ENCODE measurements at places on chromosomes 3 and 15.
A peak's percentile ranks its signal among the peaks of the same experiment; 100 is the strongest.

GRCh38 chr15:31528846-31529245 is 202.2 kb downstream of the KLF13 start:
- H3K36me3 ChIP-seq: no peaks in the 10 kb centered on the region
- no peak overlapping the region for H3K4me3 ChIP-seq
- H3K27ac ChIP-seq: no peak overlapping the region

DNA sequence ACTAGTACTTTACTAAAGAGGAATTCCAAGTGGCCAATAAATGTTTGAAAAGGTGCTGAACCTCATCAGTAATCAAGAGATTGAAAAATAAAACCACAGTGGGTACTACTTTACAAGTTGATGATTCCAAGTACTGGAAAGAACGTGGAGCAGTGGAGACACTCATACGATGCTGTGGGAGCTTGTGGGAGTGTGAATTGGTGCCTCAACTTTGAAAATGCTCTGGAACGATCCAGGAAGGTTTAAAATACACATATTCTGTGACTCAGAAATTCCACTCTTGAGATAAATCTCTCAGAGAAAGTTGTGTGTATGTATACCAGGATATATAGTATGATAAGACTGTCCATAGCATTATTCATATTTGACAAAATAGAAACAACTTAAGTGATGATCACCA is 9.3 kb downstream of the LRCH3 start:
- H3K4me1 ChIP-seq: peaks cover 60% of the 10 kb centered on the region
- peaks cover 9% of the 10 kb centered on the region for H3K36me3 ChIP-seq
- DNase-seq: no peak
- no peak overlapping the region for H3K27ac ChIP-seq
- H3K27me3 ChIP-seq: no peaks in the 10 kb centered on the region

- H3K27ac ChIP-seq: no peak overlapping the region
- no peak overlapping the region for H3K4me3 ChIP-seq
- no peaks in the 10 kb centered on the region for H3K4me1 ChIP-seq
Observed at GRCh38 chr3:134427400-134428111, 53.3 kb upstream of the AMOTL2 start.

- no peaks in the 10 kb centered on the region for H3K27me3 ChIP-seq
- H3K36me3 ChIP-seq: peaks cover 2% of the 10 kb centered on the region
- H3K27ac ChIP-seq: peak overlapping the region; percentile 46
- H3K4me3 ChIP-seq: no peak overlapping the region
- no peak for DNase-seq
Observed at GRCh38 chr15:56963126-56963525, 44.7 kb downstream of the TCF12 start.

GRCh38 chr3:49780080-49780974 is 6.0 kb downstream of the IP6K1 start:
- H3K27ac ChIP-seq: peak overlapping the region; percentile 50
- DNase-seq: no peak
- no peaks in the 10 kb centered on the region for H3K27me3 ChIP-seq

DNA sequence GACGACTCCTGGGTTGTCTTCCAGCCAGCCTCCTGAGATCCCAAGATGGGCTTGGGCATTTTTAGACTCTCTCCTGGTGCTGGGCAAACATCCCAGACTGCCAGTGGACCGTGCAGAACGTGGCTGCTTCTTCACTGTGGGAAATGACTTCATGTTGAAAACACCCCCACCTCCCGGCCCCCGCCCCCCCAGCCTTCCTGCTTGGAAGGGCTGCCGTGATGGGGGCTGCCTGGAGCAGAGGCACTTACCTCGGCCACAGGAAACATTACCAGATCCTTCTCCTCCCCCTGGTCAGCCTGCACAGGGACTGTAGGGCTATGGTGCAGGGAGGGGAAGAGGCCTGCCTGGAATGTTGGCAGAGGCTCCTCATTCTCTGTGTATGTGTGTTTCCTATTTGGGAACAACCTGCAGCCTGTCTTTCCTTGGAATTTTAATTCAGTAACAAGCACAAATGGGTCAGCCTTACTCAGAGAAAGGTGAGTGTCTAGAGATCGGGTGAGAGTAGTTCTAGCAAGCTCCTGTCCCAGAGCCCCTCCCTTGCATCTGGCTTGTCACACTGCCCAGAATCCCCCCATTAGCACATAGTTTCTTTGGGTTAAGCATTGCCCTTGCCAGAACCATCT is 90.8 kb downstream of the ANP32A start:
- no peaks in the 10 kb centered on the region for H3K36me3 ChIP-seq
- DNase-seq: no peak
- peaks cover 5% of the 10 kb centered on the region for H3K4me1 ChIP-seq
- no peak overlapping the region for H3K27ac ChIP-seq
- H3K4me3 ChIP-seq: no peak overlapping the region
- no peaks in the 10 kb centered on the region for H3K27me3 ChIP-seq

DNA sequence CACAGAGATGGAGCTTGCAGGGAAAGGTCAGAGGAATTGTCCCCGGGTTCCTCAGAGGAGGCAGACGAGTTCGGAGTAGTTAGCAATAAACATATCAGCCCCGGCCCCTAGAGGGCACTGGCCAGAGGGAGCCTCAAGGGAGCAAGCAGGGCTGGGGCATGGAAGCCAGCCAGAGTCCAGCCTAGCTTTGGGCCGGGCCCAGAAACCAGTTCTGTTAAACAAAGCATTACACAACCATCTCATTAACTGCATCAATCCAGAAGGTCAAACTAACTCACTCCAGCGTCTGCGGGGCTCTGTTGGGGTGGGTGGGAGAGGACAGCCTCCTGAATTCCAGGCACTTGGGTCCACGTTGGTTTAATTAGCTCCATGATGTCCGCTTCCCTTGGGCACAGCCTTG is 41.0 kb upstream of the IREB2 start:
- H3K4me1 ChIP-seq: no peaks in the 10 kb centered on the region
- H3K27me3 ChIP-seq: peaks cover 5% of the 10 kb centered on the region
- H3K4me3 ChIP-seq: no peak overlapping the region
- DNase-seq: no peak
- H3K27ac ChIP-seq: no peak overlapping the region

DNA sequence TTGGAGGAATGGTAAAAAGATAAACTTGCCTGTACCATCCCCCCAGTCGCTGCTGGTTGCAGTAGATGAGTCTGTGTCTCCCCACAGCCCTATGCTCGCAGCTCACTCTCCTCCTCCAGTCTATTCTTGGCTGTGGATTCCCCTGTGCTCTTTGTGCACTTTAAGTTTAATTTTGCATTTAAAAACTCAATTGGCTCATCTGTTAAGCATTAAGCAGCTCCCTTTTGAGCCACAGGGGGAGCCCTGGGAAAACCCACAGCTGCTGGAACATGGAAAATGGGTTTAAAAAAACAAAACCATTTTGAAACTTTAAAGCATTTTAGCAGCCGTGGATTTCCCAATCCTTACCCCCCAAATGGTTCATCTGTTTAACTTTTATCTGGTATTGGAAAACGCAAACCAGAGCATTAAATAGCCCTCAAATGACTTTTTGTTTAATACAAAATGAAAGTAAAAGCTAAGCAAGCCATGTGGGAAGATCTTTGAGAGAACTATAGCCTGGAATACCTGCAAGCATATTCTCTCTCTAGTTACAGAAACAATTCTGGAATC is 536.9 kb downstream of the ZIC1 start:
- no peaks in the 10 kb centered on the region for H3K27me3 ChIP-seq
- no peaks in the 10 kb centered on the region for H3K4me1 ChIP-seq
- no peak overlapping the region for H3K27ac ChIP-seq
- no peak for DNase-seq

DNA sequence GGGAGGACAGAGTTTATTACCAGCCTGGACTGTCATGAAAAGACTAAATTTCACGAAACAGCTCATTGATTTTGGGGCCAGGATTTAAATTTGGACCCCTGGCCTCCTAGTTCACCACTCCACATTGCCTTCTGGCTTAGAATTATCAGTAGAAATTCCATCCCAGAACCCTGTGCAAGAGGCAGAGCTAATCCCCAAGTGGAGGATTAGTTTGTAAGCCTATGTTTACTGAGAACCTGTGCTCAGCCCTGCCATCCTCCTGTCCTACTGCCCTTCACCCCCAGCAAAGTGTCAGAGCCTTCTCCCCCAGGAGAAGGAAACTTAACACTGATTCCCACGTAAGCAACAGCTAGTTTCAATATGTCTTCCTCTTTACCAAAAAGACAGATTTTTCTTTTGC is 99.4 kb downstream of the SST start:
- no peak for DNase-seq
- H3K36me3 ChIP-seq: no peaks in the 10 kb centered on the region
- H3K4me3 ChIP-seq: no peak overlapping the region
- no peak overlapping the region for H3K27ac ChIP-seq
- peaks cover 33% of the 10 kb centered on the region for H3K27me3 ChIP-seq
- H3K4me1 ChIP-seq: no peaks in the 10 kb centered on the region

- peaks cover 1% of the 10 kb centered on the region for H3K36me3 ChIP-seq
- no peak for DNase-seq
- no peak overlapping the region for H3K27ac ChIP-seq
- H3K4me3 ChIP-seq: no peak overlapping the region
Observed at GRCh38 chr3:128462931-128463330, 3.8 kb downstream of the DNAJB8 start.

GRCh38 chr3:16509721-16510619 is 3.5 kb downstream of the RFTN1 start:
- peaks cover 38% of the 10 kb centered on the region for H3K36me3 ChIP-seq
- H3K27ac ChIP-seq: peak overlapping the region; percentile 99
- H3K27me3 ChIP-seq: no peaks in the 10 kb centered on the region
- H3K4me3 ChIP-seq: peak overlapping the region; percentile 97
- DNase-seq: no peak
- peaks cover 75% of the 10 kb centered on the region for H3K4me1 ChIP-seq

DNA sequence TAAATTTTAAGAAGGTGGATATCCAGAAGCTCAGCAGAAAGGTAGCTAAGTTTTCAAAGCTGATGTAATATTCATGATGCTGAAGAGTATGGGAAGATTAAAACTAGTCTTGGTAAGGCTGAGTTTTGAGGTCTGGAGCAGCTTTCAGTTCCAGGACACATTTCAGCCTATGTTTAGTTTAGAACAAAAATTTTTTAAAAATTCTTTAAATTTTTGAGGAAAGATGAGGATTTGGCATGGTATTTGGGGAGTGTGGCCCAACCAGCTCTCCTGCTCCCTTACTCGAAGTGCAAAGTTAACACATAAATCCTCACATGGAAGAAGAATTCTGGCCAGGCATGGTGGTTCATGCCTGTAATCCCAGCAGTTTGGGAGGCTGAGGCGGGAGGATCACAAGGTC is 1039.1 kb downstream of the NAALADL2 start:
- no peak overlapping the region for H3K4me3 ChIP-seq
- no peaks in the 10 kb centered on the region for H3K27me3 ChIP-seq
- no peaks in the 10 kb centered on the region for H3K4me1 ChIP-seq
- H3K36me3 ChIP-seq: no peaks in the 10 kb centered on the region
- DNase-seq: no peak

DNA sequence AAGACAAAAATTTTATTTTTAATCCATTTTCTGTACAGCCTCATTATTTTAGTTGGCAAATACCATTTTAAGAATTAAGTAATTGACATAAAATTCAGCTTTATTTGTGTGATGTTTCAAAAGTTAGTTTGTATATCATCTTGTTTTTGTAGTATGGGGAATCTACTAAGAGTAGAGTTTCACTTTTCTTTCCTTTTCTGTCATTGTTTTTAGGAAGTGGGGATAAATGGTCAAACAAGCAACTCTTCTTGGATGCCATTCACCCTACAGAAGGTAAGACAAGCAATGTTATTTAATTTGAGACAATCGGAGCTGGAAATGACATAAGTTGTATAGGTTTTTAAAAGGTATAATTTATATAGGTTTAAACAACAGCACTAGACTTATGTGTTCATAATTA is 268.3 kb downstream of the BBX start:
- no peak overlapping the region for H3K4me3 ChIP-seq
- H3K27ac ChIP-seq: no peak overlapping the region
- peaks cover 25% of the 10 kb centered on the region for H3K4me1 ChIP-seq
- DNase-seq: no peak
- no peaks in the 10 kb centered on the region for H3K27me3 ChIP-seq

Data from central memory CD8-positive, alpha-beta T cell (primary cell).